NCI-H1436 treated with DMSO at 0.1 percent for 48 hours (cell line): ENCODE measurements at places on chromosomes 2 and 18.

GRCh38 chr2:160377204-160377995 is 116.2 kb downstream of the RBMS1 start:
- no peak for DNase-seq

GRCh38 chr2:186036862-186037449 is 298.4 kb downstream of the FSIP2 start:
- peak; percentile 13 for DNase-seq

- DNase-seq, result no peak
These were observed 131.4 kb upstream of the SLC1A4 start for GRCh38 chr2:64857581-64858471.

DNA sequence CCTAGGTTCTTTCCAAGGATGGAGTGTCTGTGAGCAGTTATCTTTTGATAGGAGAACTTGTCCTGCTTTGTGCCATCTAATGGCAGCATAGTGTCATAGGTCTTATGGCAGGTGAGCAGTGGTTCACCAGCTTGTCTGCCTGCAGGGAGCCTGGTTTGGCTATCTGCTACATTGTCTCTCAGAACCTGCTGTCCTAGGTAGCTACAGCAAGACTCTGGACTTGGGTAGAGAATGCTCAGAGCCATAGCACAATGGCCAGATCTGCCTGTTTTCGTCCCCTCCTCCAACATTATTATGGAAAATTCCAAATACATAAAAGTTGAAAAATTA is 28.3 kb downstream of the AGFG1 start:
- no peak for DNase-seq

GRCh38 chr2:229087843-229088516 is 183.1 kb downstream of the PID1 start:
- no peak for DNase-seq

DNA sequence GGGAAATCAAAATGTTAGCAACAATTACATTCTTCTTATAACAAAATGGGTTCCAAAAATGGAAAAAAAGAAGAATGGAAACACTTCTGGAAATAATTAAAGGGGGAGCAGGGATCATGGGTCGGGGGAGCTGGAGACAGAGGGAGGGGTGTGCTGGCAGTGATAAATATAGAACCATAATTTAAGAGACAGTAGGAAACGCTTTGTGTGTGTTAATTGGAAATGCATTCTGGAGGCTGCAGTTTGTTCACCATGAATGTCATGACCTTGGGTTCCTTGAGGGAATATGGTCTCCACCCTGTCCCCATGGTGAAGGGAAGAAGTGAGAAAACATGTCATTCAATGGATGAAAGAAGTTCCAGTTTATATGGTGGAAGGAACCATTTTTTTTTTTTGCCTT is 540.7 kb downstream of the TNS1 start:
- no peak for DNase-seq

- no peak for DNase-seq
These were observed 87.1 kb downstream of the MEP1B start for GRCh38 chr18:32276906-32277305.

DNA sequence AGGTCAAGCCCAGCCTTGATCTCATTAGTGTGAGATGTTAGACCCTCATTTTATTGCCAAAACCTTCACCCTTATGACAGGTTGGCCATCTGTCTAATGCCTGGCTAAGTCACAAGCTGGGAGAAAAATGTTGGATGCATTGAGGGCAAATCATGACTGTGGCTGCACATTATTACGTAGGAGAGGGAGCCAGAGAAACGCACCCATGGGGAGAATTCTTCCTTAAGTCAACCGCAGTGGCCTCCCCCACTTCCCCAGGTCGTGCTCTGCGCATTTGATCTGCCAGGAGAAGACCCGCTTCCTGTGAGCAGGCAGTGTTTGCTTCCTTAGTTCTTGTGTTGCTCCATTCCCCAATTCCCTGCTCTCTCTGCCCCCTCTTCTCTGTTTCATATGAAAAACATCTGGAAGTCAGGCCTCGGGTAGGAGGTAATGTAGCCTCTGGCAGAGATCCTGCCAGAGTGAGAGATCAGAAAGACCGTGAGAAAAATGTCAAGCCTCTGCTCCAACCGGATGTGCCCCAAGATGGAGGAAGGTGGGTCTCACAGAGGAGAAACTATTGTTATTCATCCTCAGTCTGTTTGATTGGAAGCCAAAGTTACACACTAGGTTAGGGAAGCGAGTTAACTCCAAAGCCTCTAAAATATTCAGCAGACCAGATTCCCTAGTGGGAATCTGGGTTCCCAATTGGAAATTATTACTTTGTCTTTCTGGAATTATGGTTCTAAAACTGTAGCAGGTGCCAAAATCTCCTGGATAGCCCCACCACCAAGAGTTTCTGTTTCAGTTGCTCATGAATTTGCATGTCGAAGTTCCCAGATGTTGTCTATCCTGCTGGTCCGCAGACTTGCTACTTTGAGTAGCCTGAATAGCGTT is 144.3 kb upstream of the PELI1 start:
- no peak for DNase-seq

GRCh38 chr2:80737047-80737446 is 432.5 kb upstream of the LRRTM1 start:
- DNase-seq, result no peak

DNA sequence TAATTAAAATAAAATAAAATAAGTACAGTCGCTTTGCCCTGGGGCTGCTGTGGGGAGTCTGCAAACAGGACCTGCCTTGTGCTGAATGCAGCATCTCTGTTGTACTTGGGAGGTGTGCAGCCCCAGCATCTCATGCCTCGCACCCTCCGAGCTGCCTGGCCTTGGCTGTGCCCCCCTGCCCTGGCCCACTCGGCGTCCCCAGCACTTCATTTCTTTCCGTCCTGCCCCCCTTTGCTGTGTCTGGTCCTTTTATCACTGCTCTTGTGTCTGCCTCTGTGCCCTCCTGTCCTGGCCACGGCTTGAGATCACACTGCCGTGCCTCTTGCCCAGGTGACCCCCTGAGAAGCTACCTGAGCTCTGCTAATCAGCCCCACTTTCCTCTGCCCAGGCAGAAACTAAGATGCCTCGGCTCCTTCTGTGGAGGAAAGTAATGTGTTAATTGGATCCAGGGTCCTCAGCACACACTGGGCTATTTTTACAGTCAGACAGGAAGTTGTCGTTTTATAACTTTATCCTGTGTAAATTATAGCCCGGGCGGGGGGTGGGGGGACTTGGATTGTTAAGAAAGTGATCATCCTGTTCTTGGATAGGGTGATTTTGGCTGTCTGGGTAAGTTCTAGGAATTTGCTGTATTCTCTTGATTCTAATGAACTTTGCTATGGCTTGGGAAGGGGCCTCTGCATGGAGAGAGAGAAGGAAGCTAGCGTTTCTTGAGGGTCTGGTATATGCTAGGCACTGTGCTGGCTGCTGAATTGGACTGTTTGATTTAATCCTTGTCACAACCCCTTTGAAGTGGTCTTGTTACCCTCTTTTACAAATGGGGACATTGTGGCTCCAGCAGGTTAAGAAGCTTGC is 69.4 kb downstream of the AGAP1 start:
- no peak for DNase-seq

DNA sequence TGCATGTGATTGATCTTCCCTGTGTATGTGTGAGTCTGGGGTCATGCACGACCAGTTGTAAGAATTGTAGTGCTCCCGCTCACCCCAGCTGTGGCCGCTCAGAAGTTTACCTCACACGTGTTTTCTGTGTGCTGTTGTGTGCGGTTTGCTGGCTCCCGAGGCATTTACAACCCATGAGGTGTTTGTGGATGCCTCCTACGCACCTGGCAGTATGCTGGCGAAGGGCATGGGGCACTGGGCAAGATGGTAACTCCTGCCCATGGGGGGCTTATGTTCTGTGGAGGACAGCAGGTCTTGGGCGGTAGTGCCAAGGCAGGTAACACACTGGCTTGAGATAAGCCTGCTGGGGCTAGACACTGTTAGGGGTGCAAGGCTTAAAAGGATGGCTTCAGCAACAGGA is 102.6 kb upstream of the HS6ST1 start:
- DNase-seq, result no peak

GRCh38 chr2:28521663-28522062 is 25.8 kb downstream of the PLB1 start:
- DNase-seq, result no peak

- DNase-seq, result no peak
These were observed 51.3 kb downstream of the ZNF532 start for GRCh38 chr18:58915995-58916394.

DNA sequence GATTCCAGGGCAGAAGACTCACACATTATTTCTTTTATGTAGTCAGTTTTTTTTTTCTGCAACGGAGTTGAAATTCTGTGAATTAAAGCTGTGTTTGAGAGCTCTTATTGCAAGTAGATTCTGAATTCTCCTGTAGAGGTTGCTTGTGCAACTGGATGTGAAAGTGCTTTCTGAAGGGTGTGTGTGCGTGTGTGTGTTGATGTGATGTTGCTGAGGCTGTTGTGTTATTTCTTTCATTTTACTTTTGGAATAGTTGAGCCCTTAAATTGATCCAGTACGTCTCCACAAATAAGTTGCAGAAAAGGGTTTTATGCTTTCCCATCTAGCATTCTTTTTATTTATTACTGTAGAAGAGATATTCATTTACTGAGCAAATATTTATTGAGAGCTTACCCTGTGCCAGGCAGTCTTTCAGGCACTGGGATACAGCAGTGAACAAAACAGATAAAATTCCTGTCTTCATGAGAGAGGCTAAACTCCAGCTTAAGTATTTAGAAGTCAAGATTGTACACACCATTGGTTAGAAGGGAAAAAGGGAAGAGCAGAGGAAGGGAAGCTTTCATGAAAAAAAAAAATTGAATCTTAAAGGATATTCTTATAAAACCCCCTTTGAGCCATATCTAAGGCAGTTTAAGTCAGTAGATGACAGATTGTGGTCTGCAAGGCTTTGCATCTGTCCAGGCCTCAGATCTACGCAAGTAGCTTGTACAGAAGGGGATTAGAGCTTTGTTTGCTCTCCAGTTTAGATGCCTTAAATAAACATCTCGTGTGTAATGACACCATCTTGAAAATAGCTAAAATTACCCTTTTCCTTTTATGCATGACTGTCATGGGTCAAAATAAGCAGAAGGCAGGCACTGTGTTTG is 58.2 kb downstream of the MYO1B start:
- peak; percentile 6 for DNase-seq

DNA sequence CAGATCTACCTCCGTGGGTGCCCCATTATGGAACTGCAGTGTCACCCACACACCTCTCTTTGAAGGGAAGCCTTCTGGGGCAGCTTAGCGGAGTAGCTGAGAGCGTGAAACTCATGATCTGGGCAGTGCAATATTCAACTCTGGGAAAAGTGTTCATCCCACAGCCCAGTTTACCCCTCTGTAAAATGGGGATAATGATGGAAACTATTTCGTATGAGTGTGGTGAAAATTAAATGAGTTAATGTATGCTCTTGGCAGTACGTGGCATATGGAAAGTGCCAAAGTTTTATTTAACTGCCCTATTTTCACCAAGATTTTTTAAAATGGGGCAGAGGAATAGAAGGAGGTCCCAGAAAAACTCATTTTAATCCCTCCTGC is 11.5 kb downstream of the EVX2 start:
- no peak for DNase-seq

GRCh38 chr2:109644571-109645275 is 30.6 kb downstream of the SOWAHC start:
- DNase-seq, result no peak

GRCh38 chr2:12048550-12048949 is 302.1 kb downstream of the LPIN1 start:
- no peak for DNase-seq

DNA sequence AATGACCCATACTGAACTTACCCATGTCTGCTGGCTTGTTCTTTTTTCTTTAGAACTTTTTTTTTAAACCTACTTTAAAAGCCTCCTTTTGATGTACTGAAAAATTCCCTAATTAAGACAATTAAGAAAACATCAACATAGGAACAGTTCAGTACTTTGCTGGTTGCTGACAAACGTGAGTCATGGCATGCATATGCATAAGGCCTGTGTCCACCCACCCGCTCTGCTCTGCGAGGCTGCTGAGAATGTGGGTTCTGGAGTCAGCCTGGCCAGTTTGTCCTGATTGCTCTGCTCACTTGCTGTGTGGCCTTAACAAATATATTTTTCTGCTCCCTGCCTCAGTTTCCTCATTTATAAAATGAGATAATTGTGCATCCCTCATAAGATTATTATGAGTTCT is 27.3 kb downstream of the LAMA3 start:
- no peak for DNase-seq

DNA sequence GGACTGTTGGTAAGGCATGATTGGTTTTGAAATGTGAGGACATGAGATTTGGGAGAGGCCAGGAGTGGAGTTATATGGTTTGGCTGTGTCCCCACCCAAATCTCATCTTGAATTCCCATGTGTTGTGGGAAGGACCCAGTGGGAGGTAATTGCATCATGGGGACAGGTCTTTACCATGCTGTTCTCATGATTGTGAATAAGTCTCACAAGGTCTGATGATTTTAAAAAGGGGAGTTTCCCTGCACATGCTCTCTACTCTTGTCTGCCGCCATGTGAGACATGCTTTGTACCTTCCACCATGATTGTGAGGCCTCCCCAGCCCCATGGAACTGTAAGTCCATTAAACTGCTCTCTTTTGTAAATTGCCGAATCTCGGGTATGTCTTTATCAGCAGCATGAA is 5.4 kb downstream of the CMPK2 start:
- no peak for DNase-seq

- no peak for DNase-seq
These were observed 480.8 kb downstream of the TMX3 start for GRCh38 chr18:68234131-68234530.

DNA sequence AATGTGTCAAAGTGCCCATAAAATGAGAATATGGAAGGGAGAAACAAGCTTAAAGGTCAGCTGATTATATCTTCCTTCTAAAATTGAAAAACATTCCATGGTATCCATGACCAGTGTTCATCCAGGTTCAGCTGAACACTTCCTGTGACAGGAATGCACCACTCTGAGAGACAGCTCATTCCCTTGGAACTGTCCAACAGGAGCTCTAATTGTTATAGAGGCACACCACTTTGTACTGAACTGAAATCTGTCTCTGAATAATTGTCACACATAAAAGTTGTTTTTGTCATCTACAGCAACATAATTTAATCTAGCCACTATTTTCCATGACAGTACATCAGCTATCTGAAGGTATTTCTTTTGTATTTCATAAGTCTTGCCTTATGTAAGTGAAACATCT is 195.9 kb upstream of the ZNF804A start:
- no peak for DNase-seq

DNA sequence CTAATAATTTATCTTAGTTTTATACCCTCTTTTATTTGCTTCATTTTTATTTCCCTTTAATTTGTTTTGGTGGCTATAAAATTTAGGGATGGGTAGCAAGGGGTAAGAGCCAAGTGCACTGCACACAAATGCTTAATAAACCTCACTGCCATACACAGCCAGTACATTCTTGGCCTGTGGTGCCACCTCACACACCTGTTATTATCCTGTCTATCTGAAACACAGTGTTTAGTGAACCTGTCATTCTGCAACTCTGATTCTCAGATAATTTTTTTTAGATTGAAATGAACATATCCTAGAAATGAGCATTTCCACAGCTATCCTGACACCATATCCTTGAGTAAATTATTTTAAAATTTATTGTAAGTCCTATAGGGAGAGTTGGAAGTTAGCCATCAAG is 807.5 kb downstream of the DCC start:
- DNase-seq, result no peak

- DNase-seq, result no peak
These were observed 36.8 kb downstream of the SLC66A2 start for GRCh38 chr18:79914614-79915160.

GRCh38 chr2:32074134-32074506 is 10.8 kb downstream of the SPAST start:
- no peak for DNase-seq
